ENCODE measurements at places on chromosomes 4 and X.
A peak's percentile ranks its signal among the peaks of the same experiment; 100 is the strongest.

DNA sequence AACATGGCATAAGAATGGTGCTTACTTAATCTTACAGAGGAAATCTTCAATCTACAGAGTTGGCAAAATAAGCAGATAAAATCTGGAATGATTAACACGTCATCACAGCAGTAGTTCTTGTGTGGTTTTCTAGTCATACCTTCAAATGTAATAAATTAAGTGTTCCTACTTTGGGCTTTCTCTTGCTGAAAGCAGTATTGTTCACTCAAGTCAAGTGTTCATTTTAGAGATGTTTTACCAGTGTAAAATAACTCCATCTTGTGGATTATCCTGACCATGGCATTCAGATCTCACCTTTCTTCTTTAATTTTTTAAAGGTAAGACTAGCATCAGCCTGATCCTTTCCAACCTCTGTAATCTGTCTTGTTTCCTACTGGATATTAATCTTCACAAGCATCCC lies 72.9 kb downstream of the ADAMTS3 start:
- no peak for DNase-seq

- no peak for DNase-seq
These were observed 159.7 kb downstream of the SH2D1A start for GRCh38 chrX:124506066-124506465.

GRCh38 chr4:186192066-186192612 lies 772 bp downstream of the CYP4V2 start:
- peak; percentile 34 for DNase-seq

DNA sequence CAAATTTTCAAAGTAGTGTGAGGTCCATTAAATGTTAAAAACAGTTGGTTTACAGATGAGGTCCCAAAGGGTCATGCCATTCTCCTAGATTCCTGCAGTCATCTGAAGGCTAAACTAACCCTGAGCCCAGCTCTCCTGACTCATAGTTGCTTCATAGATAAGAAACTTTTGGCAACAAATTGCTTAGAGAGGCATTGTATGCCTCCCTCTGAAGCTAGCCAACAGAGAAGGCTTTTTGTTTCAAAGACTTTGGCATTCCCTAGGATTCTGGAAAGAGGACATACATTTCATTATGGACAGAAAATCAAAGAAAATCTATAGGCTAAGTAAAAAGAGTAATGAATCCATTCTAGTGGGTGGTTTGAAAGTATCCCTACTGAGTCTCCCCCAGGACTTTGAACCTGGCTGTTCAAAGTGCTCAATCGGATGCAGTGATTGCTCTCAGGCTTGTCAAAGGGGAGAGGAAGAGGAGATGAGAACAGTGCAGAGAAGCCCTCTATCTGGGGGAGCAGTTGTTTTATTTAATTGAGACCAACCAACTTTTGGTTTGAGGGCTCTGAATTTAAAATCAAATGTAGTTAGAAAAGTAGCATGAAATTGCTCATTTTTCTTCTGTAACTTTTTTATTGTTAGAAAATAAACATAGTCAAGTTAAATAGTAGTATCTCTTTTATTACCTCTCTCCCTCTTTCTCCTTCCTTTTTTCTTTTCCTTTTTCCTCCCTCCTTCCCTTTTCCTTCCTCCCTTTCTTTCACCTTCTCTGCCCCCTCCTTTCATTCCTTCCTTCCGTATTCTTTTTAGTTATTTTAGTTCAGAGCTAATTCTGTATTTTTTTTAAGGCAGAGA lies 72.3 kb upstream of the ZNF518B start:
- DNase-seq = no peak

DNA sequence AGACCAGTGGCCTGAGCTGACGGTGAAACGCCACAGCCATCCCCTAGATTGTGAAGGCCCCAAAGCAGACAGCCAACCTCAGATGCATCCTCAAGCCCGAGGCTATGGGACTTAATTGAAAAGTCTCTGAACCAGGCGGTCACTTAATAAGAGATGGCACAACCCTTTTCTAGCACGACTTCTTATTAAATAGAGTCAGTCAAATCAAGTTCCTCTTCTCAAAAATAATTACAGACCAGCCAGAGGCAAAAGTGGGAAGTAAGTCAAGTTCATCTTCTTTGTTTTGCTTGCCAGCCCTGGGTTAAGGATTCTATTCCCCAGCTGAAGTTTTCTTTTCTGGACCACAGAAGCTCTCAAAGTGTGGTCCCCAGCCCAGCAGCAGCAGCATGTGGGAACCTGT lies 9.7 kb upstream of the SH3KBP1 start:
- DNase-seq = no peak

Measured in activated naive CD4-positive, alpha-beta T cell treated with Interleukin-2 at 50 U/mL for 16 hours (primary cell).